Esophagus squamous epithelium (tissue), 5 donors: ENCODE measurements at places on chromosomes 12 and 14.

DNA sequence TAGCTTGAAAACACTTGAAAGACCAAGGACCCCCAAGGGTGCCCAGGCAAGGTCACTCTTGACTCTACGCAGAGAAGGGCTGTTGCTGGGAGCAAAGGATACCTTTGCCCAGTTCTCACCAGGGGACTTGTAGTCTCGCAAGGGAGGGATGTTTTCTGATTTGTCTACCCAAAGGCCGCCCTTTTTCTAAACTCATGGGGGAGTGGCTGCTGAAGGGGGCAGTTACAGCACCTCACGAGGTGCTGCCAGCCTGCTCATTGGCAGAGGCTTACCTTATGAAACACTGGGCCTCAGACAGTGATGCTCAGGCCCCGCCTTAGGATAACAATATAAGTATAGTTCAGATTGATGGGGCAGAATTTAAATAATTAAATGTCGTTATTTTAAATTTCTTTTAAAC is 107.0 kb downstream of the ETV6 start:
- no peak for DNase-seq

GRCh38 chr14:95337041-95337595 is 17.4 kb upstream of the CLMN start:
- DNase-seq, result no peak

- no peak for DNase-seq
Measured at GRCh38 chr12:116878567-116879508, 2.4 kb downstream of the HRK start.

- DNase-seq, result no peak
Measured at GRCh38 chr12:88310666-88311065, 168.6 kb downstream of the TMTC3 start.

DNA sequence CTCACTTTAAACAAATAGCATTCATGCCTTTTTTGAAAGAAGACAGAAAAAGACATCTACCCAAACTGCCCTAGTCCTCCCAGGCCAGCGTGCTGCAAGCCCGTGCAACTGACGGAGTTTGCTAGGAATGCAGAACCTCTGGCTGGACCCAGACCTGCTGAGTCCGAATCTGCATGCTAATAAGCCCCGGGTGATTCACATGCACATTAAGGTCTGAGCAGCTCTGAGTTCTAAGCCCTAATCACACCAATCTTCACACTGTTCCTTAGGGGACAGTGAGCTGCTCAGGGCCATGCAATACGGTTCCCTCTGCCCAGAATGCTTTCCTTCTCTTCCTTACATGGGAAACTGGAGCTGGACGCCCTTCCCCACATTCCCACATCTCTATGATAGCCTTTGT is 25.2 kb downstream of the HAL start:
- no peak for DNase-seq

GRCh38 chr14:34300882-34301734 is 160.9 kb downstream of the SPTSSA start:
- no peak for DNase-seq

DNA sequence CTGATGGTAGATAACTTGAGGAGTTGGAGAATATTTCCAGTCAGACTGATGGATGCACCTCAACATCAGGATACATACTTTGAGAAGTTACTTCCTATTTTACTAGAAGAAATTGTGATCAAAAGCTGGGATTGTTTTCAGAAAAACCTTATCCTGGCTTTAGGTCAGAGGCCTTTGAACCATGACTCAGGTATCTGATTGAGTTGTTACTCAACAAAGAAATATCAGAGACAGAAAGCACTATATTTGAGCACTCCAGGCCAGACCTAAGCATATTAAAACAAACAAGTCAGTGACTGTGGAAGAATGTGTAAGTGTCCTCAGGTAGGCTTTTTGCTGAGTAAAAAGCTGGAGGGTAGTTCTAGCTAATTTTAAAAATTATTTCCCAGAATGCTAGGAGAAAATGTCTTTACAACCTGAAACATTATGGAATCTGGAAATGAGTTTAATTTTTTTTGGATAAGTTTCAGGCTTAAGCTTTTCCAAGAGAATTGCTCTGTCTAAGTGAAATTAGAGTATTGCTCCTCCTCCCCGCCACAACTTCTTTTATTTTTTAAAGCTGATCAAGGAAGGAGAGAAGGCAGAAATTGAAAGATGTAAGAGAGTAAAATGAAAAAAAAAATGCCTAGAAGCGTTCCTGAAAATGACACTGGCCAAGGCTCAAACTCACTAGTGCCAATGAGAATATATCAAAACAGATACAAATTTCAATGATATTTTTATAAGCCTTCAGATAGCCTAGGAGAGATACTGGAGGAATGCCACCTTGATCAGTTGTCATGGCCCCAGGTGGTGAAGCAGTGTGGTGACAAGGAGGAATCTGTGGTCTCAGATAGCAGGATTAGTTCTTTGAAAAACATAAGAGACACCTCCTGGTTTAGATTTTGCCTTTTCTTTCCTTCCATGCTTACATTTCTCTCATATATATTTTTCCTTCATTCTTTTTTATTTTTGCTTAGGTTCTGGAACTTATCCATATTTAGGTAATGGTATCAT is 790.3 kb downstream of the TMTC2 start:
- DNase-seq, result no peak

GRCh38 chr12:45623940-45624339 is 105.6 kb upstream of the ARID2 start:
- no peak for DNase-seq
